Activated T-cell treated with anti-CD3 and anti-CD28 coated beads, Interleukin-2, amount 50 U/mL, for 24 hours (primary cell): ENCODE measurements at places on chromosomes 7 and 10.
A peak's percentile ranks its signal among the peaks of the same experiment; 100 is the strongest.

DNA sequence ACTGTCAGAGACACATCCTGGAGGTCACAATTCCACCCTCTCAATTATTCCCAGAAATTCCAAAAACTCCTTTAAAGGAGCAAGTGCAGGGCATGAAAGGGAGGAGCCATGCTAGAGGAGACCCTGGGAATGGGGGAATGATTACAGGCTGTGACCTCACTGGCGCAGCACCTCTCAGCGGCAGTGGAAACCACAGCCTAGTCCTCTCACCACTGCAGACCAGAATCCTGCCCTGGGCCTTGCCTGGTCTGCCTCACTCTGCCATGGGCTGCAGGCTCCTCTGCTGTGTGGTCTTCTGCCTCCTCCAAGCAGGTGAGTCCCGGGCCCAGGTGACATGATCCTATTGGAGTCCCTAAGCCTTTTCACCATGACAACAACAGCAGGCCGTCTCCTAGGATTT is 50.5 kb upstream of the PRSS58 start:
- no peak for DNase-seq

DNA sequence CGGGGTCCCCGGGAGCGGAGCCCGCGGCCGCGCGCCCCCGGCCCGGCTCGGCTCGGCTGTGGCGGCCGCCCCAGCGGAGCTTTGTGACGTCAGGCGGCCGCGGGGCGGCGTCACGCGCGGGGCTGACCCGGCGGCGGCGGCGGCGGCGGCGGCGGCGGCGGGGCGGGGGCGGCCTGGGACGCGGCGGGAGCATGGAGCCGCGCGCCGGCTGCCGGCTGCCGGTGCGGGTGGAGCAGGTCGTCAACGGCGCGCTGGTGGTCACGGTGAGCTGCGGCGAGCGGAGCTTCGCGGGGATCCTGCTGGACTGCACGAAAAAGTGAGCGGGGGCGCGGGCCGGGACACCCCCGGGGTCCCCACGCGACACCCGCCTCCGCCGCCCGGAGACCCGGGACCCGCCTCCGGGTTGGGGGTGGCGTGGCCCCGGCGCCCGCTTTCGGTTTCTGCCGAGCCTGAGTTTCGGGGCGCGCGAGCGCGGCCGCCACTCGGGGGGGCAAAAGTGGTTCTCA is at the start of gene PWWP2B:
Gene PWWP2B (plus strand): TSS at position 165 of the 506 bp plus-strand sequence. CDS start 27 bp downstream, at position 192.
- DNase-seq, result peak; percentile 73

DNA sequence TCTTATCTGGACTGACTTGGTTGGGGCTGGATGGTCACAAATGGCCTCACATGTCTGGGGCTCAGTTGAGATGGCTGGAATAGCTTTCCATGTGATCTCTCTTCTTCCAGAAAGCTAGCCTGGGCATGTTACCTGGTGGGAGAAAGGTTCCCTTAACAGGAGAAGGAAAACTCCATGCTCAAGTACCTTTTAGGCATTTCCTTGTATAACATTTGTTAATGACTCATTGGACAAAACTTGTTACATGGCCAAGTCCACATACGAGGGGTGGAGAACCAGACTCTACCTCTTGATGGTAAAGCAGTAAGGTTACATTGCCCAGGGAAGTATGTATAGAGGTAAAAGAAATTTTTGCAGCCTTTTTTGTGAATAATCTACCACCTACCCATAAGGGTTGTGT is 826.4 kb downstream of the LRMDA start:
- DNase-seq, result no peak

- DNase-seq, result no peak
These were observed 145.7 kb downstream of the REEP3 start for GRCh38 chr10:63666836-63667383.

DNA sequence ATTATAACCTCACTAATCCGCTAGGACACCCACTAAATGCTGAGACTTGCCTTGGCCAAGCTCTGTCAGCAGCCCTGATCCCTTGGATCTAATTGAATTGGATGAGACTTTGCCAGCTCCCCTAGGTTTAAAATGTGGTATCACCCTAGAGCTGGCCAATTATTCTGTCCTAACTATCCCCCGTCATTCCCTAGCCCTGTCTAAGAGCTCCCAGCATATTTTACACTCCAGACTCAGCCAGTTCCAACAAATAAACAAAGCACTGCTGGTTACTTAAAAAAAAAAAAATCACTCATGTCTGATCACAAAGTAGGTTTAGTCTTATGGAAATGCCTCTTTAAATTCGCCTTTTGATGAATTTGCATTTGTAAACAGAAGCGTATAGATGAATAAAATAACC is 147.9 kb upstream of the EGR2 start:
- DNase-seq, result no peak

GRCh38 chr7:94095316-94096009 is 91.3 kb upstream of the BET1 start:
- DNase-seq, result no peak

- no peak for DNase-seq
These were observed 81.5 kb downstream of the SRPK2 start for GRCh38 chr7:105307163-105307672.

DNA sequence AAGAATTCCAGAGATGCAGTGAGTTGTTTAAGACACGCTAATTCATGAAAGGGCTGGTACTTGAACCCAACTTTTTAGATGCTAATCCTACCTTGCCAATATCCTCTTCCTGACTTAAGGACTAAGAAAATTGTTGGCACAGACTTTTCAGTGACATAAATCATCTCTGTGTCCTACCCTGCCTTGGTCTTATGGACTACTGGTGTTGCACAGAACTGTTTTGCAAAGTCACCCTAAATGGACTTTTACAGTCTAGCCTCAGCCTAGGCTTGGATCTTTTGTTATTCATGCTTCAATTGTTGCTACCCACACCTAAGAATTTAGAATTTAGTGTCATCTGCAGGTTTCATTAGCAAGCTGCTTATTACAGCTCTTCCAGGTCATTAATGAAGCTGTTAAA is 112.7 kb downstream of the SORCS1 start:
- DNase-seq, result no peak

DNA sequence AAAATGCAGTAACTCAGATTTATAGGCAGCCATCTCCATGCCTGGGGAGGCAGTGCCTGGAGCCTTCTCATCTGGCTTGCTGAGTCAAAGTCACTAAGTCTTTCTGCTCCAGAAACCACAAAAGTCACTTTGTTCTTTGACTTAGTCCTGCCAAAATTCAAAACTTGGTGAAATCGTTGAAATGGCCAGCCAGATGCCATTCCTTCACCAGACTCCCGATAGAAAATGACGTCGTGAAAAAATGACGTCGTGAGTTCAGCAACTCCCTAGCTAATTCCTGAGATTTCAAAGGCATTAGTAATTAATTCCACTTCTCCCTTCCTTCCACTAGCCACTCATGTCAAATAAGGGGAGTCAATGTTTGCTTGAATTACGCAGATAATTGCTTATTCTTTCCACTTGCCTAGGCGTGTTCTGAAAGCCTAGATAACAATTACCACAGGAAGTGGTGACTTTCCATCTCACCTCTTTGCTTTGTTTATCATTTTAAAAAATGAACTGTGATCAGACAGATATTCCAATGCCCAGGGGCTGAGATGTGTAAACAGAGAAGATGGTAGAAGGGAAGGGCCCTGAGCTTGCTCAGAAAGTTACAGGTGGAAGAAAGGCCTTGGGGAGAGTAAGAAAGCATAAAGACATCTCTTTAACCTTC is 48.5 kb upstream of the OSBPL3 start:
- peak; percentile 50 for DNase-seq

- no peak for DNase-seq
These were observed 204.4 kb upstream of the TMEM72 start for GRCh38 chr10:44706745-44707144.

DNA sequence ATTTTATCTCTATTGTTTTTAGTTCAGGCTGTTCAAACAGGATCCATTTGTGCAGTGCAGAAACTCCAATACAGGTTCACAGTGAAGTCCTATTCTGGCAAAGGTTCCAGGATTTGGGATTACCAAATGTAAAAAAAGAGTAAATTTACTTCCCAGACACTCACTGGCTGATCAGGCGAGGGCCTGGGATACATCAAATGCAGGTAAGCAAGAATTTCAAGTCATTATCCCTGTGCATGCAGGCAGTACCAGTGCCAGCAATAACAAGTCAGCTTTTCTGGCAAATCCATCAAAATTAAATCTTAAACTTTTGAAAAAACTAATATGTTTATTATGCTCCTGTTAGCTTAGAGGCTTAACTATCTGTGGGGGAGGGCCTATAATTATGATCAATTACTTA is 6.3 kb downstream of the CDK6 start:
- DNase-seq, result no peak

DNA sequence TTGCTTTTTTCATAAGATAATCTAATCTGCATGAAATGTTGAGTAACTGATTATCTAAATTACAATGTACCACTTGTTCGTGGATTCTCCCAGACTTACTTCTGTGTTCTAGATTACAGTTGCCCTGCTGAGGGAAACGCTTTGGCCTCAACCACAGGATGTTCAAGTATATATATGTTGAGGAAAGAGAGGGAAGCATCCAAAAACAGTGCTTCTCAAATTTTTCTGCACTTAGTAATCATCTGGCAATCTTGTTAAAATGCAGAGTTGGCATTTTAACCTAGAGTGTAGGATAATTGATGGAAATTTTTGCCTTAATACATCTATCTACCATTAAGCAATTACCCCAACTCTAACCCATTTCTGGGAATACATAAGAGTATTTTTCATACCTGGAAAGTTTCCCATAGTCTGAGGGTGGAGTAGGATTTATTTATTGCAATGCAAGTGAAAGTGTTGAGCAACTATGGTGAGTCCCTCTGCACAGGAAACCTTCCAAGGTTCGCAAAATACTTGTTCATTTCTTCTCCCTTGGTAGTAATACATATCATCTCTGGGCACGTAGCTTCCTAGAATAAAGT is 59.6 kb upstream of the C1GALT1 start:
- DNase-seq, result no peak

- DNase-seq, result peak; percentile 60
These were observed 4.1 kb upstream of the PILRB start for GRCh38 chr7:100353685-100354330.

- DNase-seq, result no peak
These were observed 3.0 kb upstream of the PLAU start for GRCh38 chr10:73907841-73908517.

DNA sequence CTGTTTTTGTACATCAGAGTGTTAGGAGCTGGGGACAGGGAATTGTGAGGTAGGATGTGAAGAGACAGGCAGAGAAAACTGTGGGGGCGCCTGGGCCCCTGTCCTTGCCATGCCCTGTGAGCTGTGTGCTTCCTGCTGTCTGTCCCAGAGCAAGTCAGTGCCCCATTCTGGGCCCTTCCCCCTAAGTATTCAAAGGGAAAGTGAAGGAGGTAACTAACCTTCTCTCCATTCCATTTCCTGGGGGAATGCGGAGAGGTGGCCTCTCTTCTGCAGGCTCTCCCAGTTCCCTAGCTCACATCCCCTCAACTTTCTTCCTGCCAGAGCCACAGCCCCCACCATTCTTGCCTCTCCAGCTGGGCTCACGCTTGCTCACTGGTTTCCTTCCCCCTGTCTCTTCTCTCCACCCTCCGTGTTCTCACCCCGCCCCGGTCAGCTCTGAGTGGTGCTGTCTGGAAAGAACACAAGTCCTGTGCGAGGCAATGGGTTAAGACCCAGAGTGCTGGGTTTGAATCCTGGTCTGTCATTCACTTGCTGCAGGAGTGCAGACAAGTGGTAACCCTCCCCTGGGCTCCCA is 9.7 kb upstream of the VSIR start:
- DNase-seq, result no peak

GRCh38 chr7:2843711-2844152 is 376 bp downstream of the GNA12 start:
- no peak for DNase-seq

DNA sequence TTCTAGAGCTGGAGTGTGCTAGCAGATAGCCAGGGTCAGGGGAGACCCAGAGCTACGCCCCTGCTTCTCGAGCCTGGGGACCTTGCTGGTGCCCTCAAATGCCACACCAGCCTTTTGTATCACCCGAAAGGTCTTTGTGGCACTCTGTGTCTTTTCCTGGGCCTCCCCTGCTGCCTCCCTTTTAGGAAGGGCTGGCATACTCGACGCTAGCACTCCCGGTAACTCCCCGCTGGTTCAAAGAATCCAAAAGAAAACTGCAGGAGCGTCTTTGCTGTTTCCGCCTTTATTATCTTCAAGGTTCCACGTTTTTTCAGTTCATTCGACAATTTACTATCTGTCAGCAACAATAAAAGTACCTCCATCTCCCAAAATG is 36.3 kb downstream of the CTBP2 start:
- DNase-seq, result no peak

DNA sequence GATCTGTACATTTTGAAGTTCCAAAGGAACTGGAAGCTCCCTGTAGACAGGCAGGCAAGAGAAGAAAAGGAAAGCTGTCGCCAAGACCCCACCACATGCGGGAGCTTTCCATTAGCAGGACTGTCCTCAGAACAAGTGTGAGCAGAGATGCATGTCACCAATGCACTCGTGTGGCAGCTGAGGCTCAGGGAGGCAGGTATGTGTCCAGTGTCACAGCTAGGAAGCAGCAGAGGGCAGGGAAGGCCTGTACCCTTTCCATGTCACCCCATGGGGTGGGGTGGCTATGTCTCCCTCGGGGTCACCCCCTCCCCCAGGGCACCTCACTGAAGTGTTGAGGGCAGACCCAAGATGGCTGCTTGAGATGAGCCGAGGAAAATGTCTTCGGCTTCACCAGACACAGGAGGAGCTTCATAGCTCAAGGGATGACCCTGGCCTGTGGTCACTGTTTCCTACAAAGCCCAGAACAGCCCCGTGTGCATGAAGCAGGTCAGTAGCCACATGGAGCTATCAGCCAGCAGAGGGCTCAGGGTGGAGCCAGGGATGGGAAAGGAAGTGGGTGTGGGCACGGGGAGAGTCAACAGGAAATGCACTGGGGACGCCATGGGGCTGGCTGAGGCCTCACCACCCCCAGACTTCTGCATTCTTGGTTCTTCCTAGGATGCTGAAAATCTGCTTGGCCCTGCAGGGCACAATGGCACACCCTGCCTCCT is 96.6 kb downstream of the FAM53B start:
- DNase-seq, result peak; percentile 69
